IPS-NIHi11 (cell line): ENCODE measurements at places on chromosomes 5 and 9.

- no peak for DNase-seq
These were observed 2.6 kb upstream of the UAP1L1 start for GRCh38 chr9:137074657-137075274.

- peak; percentile 20 for DNase-seq
These were observed 87.1 kb downstream of the DIRAS2 start for GRCh38 chr9:90555351-90556057.

- DNase-seq = no peak
These were observed 19.0 kb upstream of the N4BP3 start for GRCh38 chr5:178094345-178094744.

DNA sequence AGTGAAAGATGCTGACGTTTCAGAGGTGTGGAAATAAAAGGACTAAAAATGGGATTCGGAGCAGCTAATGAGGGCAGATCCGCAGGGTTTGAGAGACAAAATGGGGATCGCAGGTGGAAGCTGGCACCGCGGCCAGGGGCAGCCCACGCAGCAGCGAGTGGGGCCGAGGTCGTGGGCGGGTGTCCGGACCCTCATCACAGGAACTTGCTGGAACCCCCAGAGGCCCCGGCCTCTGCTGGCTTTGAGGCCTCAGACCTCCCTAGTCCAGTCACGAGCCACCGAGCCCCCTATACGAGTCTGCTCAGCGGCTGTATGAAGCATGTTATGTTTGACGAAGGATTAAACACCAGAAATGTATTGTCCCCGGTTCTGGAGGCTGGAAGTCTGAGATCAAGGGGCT lies 45.8 kb upstream of the FCN1 start:
- no peak for DNase-seq

DNA sequence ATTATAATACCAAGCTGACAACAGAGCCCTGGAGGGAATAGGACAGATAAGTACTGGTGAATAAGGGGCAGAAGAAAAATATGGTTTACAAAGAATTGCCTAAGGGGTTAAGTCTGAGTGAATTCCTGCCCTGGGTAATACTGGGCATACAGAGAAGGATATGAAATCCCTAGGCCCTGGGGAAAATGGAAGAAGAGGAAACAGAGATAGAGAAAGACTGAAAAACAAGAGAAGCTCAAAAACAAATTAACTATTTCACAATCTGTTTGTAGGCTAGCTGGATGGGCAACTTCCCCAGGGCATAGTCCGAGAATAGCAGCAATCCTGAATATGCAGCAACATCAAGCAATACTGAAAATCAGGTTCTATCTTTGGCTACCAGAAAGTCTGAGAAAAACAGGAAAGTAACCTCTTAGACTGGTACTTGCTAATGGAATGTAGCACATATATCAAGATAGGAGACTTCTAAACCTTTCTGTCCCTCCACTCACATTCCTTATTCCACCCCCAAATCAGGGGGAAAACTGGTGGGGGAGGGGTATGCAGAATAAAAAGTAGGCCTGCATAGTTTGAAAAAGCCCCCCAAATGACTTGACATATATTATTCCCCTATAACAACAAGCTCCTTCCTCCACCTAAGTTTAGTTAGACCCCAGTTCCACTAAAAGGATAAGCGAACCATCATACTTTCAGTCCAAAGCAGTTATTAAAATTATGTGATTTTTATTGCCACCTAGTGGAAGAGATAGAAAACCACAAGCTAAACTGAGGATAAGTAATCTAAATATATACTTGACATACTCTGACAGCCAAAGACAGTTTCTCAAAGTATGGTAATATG lies 20.6 kb downstream of the SLC38A9 start:
- peak; percentile 23 for DNase-seq
